ENCODE measurements at places on chromosomes 2 and 18. TPM values are rescaled to one million over a fixed set of nuclear protein-coding genes. Genes with fewer than 3 reads are reported as not detected.

The GKN1 gene
- total RNA-seq: not detected

The EML6 gene
- total RNA-seq: 0.17 TPM

The CRACDL gene
- total RNA-seq: not detected

The LDLRAD4 gene
- total RNA-seq: 0.16 TPM

The GPR39 gene
- 0.86 TPM for total RNA-seq

The TWIST2 gene
- total RNA-seq: 73.3 TPM

The ACKR3 gene
- 3.2 TPM for total RNA-seq

The GYPC gene
- 93.3 TPM for total RNA-seq

The CRYBA2 gene
- not detected for total RNA-seq

The ZCCHC2 gene
- 4.7 TPM for total RNA-seq

The KCNG2 gene
- 1.9 TPM for total RNA-seq

The SMYD1 gene
- total RNA-seq: not detected

The TCF23 gene
- not detected for total RNA-seq

The ALPP gene
- total RNA-seq: not detected

Data from bronchial smooth muscle cell (primary cell).